Upper lobe of left lung (tissue), 6 donors: ENCODE measurements at places on chromosomes 5 and 9. TPM values are rescaled to one million over a fixed set of nuclear protein-coding genes. Genes with fewer than 3 reads are reported as not detected.

CDC20B gene
- total RNA-seq, result 0.09 TPM

CATSPER3 gene
- total RNA-seq, result not detected

GABRA1 gene
- total RNA-seq, result not detected

DNA sequence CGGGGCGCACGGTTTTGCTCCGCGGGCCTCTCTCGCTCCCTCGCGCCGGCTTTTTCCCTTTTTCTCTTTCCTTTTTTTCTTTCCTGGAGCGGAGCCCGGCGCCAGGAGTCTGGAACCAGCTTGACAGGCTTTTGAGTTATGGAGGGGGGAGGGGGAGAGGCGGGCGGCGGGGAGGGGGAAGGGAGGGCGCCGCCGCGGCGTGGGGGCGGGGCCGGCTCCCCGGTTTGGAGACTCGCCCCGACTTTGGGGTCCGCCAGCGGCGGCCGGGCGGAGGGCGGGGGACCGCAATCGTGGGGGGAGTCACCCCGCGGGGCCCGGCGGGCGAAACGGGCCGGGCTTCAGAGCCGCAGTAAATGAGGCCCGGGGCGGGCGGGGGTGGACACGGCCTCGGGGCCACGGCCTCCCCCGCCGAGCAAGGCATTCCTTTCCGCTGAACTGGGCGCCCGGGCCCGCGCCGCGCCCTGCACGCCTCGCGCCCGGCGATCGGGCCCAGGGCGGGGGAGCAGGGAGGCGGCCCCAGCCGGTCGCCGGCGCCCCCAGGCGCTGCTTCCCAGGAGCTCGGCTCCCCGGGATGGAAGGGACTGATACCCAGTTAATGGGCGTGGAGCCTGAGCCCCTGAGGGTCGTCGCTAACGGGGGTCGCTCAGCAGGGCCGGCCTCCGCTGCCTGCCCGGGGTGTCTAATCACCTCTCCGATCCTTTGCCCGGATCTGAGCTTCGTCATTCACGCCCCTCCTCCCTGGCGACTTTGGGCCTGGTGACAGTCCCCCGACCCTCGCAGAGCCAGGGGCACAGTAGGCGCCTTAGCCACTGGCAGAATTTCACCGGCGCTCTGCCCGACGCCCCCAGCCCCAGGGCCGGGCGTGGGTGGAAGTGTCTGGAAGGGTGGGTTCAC lies 138.1 kb downstream of the C9orf50 start:
- H3K4me3 ChIP-seq, result peak overlapping the region; percentile 50
- no peaks in the 10 kb centered on the region for H3K36me3 ChIP-seq
- DNase-seq, result peak; percentile 95
- no peaks in the 10 kb centered on the region for H3K27me3 ChIP-seq

DNA sequence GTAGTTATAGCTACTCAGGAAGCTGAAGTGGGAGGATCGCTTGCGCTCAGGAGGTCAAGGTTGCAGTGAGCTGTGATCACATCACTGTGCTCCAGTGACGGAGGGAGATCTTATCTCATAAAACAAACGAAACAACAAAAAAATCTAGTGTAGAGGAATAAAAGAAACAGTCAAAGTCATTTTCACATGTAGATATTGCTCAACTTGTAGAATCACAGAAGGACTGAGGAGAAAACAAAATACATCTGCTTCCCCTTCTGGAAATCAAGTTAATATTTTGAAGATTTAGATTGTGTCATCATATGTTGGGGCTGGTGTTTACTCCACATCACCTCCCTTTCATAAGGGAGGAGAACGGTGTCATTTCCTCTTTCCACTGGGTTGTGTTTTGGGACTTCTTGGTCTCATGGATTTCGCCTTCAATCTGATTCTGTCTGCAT lies 8.2 kb upstream of the SLC46A2 start:
- H3K36me3 ChIP-seq, result no peaks in the 10 kb centered on the region
- H3K4me1 ChIP-seq, result peaks cover 3% of the 10 kb centered on the region
- H3K4me3 ChIP-seq, result no peak overlapping the region
- H3K27ac ChIP-seq, result no peak overlapping the region

- H3K36me3 ChIP-seq, result no peaks in the 10 kb centered on the region
- no peaks in the 10 kb centered on the region for H3K27me3 ChIP-seq
- no peak for DNase-seq
- no peak overlapping the region for H3K4me3 ChIP-seq
These were observed 87.6 kb downstream of the ADAMTS6 start for GRCh38 chr5:65394087-65394486.

- H3K27me3 ChIP-seq, result no peaks in the 10 kb centered on the region
- DNase-seq, result peak; percentile 17
- H3K4me1 ChIP-seq, result peaks cover 35% of the 10 kb centered on the region
- H3K36me3 ChIP-seq, result no peaks in the 10 kb centered on the region
- no peak overlapping the region for H3K27ac ChIP-seq
These were observed 901 bp upstream of the SLC12A7 start for GRCh38 chr5:1112596-1113331.
